Sigmoid colon (tissue), 7 donors: ENCODE measurements at places on chromosomes 5 and 9. TPM values are rescaled to one million over a fixed set of nuclear protein-coding genes. Genes with fewer than 3 reads are reported as not detected.
A peak's percentile ranks its signal among the peaks of the same experiment; 100 is the strongest.

- no peaks in the 10 kb centered on the region for H3K36me3 ChIP-seq
- H3K27ac ChIP-seq, result peak overlapping the region; percentile 75
- H3K27me3 ChIP-seq, result no peaks in the 10 kb centered on the region
- no peak for DNase-seq
- H3K4me1 ChIP-seq, result peaks cover 72% of the 10 kb centered on the region
These were observed 185.3 kb downstream of the MAPKAP1 start for GRCh38 chr9:125521462-125522327.

GRCh38 chr9:1536522-1537170 lies 478.5 kb upstream of the SMARCA2 start:
- H3K27me3 ChIP-seq, result no peaks in the 10 kb centered on the region
- no peaks in the 10 kb centered on the region for H3K36me3 ChIP-seq
- H3K27ac ChIP-seq, result no peak overlapping the region
- H3K4me3 ChIP-seq, result no peak overlapping the region
- no peaks in the 10 kb centered on the region for H3K4me1 ChIP-seq

DNA sequence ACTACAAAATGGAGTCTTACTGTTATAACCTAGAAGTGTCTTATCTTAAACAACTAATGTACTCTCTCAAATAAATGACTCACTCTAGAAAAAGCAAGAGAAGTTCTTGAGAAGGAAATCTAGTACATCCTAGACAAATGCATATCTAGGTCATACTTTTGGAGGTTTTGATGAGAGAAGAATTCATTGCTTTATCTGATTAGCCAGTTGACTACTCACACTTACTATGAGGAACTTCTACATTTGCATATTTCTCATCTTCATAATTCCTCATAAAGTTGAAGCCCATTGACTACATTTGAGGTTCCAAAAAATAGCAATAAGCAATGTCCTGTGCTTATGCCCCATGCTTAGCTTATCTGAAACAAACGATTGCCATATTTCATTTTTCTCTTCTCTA lies 2.8 kb downstream of the JAKMIP2 start:
- H3K4me1 ChIP-seq, result peaks cover 8% of the 10 kb centered on the region
- H3K36me3 ChIP-seq, result no peaks in the 10 kb centered on the region
- H3K27ac ChIP-seq, result no peak overlapping the region
- no peaks in the 10 kb centered on the region for H3K27me3 ChIP-seq
- no peak for DNase-seq

DNA sequence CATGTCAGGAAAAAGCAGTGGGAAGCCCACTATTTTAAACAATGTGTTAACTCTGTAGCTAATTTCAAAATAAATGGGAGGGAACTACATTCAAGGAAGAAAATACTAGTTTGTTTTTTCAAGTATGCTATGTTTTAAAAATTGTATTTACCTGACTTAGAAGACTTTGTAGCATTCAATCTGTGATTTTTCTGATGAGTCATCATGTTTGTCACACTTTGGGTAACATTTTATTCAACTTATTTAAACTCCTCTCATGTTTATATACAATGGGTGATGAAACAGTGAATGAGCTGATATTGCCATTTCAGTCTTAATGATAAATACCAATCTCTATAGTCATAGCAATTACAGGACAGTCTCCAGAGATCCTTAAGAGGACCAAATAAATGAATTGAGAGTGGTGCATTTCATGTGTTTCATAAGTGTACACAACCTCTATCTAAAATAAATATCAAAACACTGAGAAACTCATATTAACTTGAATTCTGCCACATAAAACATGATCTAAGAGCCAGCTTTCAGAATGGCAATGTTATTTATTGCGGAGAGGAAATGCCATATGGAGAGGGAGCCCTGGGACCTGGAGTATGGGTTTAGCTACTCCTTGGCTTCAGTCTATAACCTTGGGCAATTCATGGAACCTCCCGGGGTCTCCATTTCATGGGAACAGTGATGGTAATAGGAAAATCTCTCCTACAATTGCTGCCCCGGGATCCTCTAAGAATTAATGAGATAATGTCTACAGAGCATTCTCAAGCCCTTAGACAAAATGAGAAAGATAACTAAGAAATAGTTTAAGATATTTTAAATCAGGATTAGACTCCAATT lies 913.9 kb downstream of the TLE4 start:
- H3K4me3 ChIP-seq, result no peak overlapping the region
- H3K4me1 ChIP-seq, result no peaks in the 10 kb centered on the region
- DNase-seq, result no peak

DNA sequence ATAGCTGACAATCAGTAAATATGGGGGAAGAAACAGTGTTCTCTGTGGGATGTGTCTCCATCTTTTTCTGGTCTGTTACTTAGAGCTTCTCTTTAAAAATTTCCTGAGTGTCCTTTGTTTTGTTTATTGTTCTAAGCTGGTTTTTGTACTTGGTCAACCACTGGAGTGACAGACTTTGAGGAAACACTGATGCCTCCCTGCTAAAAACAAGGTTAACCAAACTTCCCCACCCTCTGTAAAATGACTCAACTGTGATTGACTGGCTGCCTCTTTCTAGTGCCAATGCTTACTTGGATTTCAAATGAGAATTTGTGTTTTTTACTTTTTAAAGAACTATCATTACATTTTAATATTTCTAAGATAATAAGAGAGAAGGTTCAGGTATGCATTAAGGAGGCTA lies 65.1 kb upstream of the SPINK5 start:
- H3K27me3 ChIP-seq, result no peaks in the 10 kb centered on the region
- DNase-seq, result no peak
- no peak overlapping the region for H3K27ac ChIP-seq
- no peaks in the 10 kb centered on the region for H3K36me3 ChIP-seq

DNA sequence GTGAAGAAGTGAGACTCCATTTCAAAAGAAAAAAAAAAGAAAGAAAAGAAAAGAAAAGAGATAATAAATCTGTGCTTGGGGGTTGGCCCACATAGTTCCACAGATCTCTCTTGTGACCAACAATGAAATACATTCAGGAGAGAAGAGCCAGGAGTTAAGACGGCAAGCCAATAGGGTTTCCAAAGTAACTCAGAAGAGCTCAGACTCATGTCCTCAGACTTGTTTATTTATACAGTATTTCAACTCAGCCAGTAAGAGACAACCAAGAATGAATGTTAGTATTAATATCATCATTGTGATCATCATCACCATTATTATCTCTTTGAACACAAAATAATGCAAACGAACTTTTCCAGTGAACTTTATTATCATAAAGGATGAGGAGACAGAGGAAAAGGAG lies 140.2 kb downstream of the GLIS3 start:
- H3K4me3 ChIP-seq, result no peak overlapping the region
- H3K27ac ChIP-seq, result no peak overlapping the region
- H3K4me1 ChIP-seq, result no peaks in the 10 kb centered on the region
- H3K36me3 ChIP-seq, result no peaks in the 10 kb centered on the region

DNA sequence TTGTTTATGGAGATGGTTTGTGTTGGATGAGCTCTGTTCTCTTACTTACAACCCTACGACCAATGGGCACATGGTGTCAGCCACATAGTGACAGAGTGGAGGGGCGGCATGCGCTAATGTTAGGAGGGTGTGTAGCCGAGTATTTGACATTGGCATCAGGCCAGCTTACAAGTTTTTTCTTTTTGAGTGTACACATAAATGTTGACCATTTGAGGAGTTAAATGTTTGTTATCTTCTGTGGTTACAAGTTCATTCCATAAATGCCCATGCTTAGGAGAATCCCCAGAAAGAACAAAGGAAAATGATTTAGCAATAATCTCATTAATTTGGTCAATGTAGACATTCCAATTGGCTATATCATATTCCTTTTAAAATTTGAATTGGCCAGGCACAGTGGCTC lies 180.1 kb upstream of the ELL2 start:
- H3K4me1 ChIP-seq, result no peaks in the 10 kb centered on the region
- H3K27me3 ChIP-seq, result no peaks in the 10 kb centered on the region
- DNase-seq, result no peak

DNA sequence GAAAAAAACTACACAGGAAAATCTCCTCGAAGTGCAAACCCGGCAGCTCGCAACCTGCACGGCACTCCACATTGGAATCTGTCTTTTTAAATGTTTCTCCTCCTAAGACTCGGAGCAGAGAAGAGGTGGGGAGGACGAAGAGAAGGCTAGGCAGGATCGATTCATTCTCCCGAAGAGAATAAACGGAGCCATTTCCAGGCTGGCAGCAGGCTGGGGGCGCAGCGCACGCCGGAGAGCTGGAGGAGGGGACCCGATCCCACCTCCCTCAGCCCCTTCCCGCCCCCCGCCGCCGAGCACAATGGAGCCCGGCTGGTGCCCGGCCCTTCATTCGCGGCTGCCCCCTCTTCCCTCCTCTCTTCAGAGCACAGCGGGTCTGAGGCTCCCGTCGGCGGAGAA lies 628 bp downstream of the HOMER1 start:
- peak; percentile 79 for DNase-seq
- no peaks in the 10 kb centered on the region for H3K27me3 ChIP-seq
- H3K4me1 ChIP-seq, result no peaks in the 10 kb centered on the region
- no peaks in the 10 kb centered on the region for H3K36me3 ChIP-seq

Gene PCDHB14
- 7.1 TPM for total RNA-seq

Gene TMEM232
- 4.4 TPM for total RNA-seq
